ENCODE measurements at places on chromosomes 6 and 20. TPM values are rescaled to one million over a fixed set of nuclear protein-coding genes. Genes with fewer than 3 reads are reported as not detected.

GRCh38 chr6:83417880-83418663, 12.8 kb downstream of the ME1 start:
- DNase-seq: peak; percentile 79

GRCh38 chr6:145531032-145531431, 204.3 kb downstream of the EPM2A start:
- no peak for DNase-seq

DNA sequence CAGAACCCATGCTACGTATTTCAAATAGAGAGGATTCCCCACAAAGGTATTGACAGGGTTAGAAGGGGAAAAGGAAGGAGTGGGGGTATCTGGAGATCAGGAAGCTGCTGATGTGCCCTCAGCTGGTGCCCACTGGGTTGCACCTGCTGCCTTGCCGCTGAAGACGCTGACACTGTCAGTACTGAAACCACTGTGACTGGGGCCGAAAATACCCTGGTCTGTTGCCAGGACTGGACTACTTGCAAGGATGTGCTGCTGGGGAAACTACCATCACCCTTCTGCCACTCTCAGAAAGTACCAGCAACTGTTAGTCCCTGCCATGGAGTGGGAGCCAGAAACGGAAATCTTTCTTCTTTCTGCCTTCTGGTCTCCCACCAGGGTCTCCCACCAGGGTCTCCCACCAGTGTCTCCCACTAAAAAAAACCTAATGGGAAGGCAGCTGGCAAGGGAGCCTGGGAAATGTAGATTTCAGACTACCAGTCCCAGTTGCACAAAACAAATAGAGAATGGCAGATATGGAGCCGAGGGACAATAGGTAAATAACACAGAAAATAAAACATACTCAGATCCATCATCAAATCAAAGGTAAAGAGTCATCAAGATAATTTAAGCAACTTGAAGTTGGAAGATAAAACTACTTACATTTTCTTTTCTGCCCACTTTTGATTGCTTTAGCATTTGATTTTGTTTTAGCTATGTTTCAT, 204.8 kb downstream of the TPBG start:
- no peak for DNase-seq

DNA sequence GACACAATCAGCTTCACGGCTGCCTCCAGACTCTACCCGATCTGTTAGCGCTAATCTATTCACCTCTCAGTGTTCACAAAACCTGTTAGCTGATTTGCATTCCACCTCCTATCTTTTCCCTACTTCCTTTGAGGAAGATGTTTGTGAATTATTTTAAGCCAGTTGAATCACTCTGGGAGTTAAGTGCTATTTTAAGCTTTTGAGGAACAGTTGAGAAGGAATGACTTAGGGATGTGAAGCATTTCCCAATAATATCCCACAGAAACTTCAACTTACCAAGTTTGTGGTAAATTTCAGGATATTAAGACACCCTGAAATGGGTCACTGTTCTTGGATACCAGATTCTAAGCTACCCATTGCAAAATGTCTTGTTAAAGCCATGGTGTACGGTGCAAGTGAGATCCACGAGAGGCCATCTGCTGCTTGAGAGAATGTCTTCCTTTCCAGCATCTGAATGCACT, 145.2 kb upstream of the CITED2 start:
- DNase-seq: peak; percentile 54

Gene EFCAB8
- polyA plus RNA-seq: not detected

Gene SYCP2
- polyA plus RNA-seq: 0.31 TPM

Gene SS18L1
- 15.6 TPM for polyA plus RNA-seq
